ENCODE measurements at places on chromosomes 12 and 14.

DNA sequence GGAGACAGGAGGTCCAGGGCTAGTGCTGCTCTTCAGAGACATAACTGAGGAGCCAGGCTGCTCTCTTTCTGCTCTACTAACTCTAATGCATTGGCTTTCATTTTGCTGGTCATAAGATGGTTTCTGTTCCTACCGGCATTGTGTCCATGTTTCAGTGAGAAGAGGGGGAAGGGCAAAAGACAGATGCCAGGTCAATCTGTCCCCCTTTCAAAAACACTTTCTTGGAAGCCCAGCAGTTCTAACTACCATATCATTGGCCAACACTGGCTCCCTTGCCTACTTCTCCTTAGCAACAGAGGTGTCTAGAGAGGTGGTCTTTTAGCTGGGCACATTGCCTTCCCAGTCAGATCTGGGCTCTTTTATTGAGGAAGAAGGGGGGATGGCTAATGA, 63.9 kb downstream of the TGFB3 start:
- DNase-seq, result no peak

DNA sequence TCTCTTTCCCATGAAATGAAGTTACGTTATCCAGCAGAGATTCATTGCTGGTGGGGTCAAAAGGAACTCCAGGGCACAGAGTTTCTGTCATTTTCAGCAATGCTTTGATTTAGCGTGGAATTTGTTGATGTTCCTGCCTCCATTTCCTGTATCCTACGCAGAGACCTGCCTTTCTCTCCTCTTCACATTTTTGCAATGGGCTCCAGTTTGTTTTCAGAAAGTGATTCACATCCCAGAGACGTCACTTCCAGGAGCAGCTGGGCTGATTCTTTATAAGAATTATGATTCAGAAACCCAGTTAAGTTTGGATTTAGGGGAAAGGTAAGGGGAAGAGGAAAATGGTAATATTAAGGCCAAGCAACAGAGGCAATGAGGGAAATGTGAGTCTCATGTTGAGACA, 11.6 kb downstream of the RNASE10 start:
- peak; percentile 26 for DNase-seq

DNA sequence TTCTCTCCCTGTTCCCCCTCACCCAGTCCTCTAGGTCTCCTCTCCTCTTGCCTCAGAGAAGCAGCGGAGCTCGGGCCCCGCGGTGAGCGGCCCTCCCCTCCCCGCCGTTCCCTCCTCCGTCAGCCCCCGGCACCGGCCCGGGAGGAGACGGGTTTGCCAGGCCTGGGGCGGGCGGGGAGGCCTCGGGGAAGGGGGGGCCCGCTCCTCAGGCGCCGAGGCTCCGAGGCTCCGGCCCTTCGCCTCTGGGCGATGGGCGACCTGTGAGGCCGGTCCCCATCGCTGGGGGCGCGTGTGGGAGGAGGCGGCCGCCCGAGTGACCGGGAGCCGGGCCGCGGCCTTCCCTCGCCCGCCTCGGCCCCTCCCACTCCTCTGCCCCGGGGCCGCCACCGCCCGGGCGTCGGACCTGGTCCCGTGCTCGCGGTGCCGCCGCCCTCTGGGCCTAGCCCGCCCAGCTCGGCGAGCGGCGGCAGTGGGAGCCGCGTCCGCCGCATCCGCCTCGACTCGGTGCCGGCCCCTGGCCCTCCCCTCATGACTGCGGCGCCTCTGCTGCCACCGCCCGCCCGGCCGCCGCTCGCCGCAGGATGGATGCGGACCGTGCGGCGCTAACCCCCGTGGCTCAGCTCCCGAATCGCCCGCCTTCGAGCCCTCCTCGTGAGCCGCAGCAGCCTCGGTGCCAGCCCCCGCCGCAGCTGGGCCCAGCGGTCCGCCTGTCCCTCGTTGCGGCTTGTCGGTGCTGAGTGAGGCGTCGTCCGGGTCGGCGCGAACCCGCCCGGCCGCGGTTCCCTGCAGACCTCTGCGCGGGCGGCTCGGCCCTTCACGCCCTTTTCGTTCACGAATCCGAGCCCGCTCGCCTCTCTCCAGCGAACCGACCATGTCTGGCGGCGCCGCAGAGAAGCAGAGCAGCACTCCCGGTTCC, 574 bp downstream of the WNK1 start:
- peak; percentile 75 for DNase-seq

DNA sequence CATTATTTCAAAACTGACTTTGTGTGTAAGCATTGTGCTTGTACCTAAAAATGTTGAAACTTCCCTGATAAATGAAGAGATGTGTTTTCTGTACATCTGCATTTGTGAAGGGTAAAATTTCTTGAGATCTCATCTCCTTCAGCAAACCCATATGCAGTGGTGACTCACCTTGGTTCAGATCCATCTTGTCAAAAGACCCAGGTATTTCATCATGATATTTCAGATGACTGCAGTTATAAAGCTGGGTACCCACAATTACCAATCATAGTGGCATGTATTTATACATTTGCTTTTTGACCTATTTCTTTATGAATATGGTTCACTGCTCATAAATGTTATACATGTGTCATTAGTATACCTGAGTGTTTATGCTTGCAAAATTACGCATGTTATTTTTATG, 1213.6 kb downstream of the GALC start:
- DNase-seq, result no peak

DNA sequence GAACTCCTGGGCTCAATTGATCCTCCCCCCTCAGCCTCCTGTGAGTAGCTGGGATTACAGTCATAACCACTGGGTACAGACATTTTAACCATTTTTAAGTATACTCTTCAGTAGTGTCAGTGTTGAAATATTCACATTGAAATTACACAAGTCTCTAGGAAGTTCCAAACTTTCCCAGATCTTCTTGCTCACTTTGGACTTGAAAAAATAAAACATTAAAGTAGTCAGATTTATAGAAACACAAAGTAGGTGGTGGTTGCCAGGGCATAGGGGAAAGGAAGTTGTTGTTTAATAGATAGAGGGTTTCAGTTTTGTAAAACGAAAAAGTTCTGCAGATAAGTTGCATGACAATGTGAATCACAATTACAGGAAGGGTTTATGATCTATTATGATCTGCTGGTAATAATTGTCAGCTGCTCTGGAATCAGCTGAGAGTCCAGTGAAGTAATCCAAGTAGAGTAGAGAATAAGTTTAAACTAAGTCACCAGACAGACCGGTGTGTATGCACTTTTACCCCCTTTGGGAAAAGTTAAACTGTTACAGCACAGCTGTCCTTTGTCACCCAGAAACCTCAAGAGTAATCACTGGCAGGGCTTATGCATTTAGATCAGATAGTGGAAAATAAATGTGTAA, 27.4 kb downstream of the PCNX1 start:
- peak; percentile 13 for DNase-seq

- no peak for DNase-seq
Observed at GRCh38 chr12:3427956-3428355, 63.0 kb upstream of the PRMT8 start.

DNA sequence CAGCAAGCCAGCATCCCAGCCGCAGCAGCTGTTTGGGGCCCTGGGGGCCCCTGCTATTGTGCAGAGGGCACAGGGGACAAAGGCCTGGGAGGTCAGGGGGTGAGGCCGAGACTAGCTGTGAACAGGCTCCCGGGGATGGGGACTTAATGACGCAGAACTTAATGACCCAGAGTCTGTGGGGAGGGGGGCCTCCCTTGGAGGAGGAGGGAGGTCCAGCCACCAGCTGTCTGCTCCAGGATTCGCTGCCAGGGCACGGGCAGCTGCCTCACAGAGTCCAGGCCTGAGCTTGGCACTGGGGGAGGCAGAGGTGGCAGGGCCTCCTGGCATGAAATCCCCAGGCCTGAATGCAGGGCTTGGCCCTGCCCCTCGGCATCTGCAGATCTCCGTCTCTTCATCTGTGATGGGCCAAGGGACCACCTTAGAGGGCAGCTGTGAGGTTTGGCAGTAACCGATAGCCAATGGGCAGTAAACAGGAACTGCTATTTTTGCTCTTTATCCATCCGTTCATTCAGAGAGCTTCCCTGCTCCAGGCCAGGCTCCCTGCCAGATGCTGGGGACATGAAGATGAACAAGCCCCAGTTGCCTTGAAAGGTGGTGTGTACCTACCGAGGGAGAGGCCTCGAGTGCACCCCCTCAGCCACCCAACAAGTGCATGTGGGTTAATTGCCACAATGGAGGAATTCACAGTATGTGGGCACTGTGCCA, 6.7 kb downstream of the FAM222A start:
- DNase-seq, result no peak

DNA sequence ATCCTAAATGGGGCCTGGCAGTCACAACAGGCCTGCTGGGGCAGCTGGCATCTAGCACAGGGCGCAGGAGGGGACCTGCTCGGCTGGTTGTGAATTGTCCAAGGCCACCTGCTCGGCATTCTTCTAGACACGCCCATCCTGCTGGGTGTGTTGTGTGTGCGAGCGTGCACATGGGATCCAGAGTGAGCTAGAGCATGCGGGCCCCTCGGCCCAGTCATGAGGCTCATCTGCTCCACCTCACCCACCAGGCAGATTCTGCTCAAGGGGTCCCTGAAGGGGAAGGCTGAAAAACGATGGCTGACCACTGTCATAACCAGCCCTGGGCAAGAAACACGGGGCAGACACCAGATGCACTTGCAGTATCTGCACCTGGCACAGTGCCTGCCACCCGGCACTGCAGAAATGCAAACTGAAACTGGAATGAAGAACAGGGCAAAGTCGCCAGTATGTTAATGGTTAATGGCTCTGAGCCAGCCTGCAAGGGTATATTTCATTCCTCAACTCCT, 31.8 kb downstream of the MAX start:
- DNase-seq, result no peak

- no peak for DNase-seq
Observed at GRCh38 chr12:131108177-131108955, 154.7 kb downstream of the ADGRD1 start.

- DNase-seq, result no peak
Observed at GRCh38 chr14:61444215-61444768, 122.9 kb downstream of the PRKCH start.
